NCI-H226 (cell line): ENCODE measurements at places on chromosomes 5 and 9.
A peak's percentile ranks its signal among the peaks of the same experiment; 100 is the strongest.

GRCh38 chr9:98104445-98104881 is 14.6 kb downstream of the TRIM14 start:
- DNase-seq, result no peak

GRCh38 chr5:149002053-149002452 is 60.8 kb downstream of the SH3TC2 start:
- peak; percentile 100 for DNase-seq

- no peak for DNase-seq
Observed at GRCh38 chr5:180799194-180799593, 3.4 kb downstream of the MGAT1 start.

GRCh38 chr9:121756474-121757280 is 105.2 kb downstream of the DAB2IP start:
- no peak for DNase-seq

DNA sequence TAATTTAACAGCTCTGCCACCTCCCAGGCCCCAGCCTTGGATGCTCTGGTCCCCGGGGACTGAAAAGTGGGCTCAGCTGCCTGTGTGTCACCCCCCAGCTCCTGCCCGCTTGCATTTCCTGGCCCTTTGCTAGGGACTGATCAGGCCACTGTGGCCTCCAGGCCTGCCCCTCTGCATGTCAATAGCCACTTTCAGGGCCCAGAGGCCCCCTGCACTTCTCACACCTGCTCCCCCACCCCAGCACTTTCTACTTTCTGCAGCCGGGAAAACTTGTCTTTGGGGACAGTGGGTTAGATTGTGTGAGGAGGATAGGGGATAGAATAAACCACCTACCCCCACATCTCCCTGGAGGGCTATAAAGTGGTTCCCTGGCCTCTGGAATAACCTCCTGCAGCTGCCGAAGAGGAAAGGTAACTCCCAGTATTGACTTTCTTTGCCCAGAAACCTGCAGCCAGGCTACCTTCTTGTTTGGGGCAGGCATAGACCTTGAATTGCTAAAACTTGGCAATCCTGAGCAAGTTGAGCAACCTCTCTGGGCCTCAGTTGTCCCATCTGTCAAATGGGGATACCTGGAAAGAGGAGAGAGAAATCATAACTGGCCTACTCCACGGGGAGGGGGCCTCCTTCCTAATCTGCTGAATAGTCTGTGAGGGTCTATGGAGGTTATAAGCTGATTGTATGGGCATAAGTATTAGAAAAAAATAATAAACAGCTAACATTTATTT is 7.8 kb downstream of the AIF1L start:
- no peak for DNase-seq

DNA sequence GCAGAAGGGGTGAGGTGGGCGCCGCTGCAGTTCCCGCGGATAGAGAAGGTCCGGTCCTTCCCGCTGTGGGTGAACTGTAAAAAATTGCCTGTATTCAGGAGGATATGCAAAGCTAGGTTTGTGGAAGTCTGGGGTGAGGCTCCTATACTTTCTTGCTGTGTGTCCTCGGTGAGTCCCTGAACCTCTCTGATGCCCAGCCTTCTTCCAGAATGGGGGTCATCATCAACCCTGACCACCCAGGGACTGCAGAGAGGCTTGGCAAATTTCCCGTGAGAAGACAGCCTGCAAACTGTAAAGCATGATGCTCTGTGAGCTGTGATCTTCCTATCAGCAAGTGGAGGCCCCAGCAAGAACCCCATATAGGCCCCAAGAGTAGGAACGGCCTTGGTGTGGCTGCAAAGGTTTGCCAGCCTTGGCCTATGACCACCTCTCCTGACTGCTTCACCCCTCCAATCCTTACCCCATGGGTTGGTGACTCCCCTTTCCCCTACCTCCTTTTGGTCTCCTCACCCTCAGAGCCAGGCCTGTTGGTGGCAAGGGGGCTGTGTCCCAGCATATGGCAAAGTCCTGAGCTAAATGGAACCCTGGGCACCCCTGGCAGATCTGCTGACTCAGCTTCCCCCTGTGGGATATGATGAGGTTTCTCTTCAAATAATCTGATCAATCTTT is 760 bp downstream of the ALDH1B1 start:
- no peak for DNase-seq

GRCh38 chr9:113163001-113163400 is 12.2 kb downstream of the SLC31A2 start:
- DNase-seq, result no peak

DNA sequence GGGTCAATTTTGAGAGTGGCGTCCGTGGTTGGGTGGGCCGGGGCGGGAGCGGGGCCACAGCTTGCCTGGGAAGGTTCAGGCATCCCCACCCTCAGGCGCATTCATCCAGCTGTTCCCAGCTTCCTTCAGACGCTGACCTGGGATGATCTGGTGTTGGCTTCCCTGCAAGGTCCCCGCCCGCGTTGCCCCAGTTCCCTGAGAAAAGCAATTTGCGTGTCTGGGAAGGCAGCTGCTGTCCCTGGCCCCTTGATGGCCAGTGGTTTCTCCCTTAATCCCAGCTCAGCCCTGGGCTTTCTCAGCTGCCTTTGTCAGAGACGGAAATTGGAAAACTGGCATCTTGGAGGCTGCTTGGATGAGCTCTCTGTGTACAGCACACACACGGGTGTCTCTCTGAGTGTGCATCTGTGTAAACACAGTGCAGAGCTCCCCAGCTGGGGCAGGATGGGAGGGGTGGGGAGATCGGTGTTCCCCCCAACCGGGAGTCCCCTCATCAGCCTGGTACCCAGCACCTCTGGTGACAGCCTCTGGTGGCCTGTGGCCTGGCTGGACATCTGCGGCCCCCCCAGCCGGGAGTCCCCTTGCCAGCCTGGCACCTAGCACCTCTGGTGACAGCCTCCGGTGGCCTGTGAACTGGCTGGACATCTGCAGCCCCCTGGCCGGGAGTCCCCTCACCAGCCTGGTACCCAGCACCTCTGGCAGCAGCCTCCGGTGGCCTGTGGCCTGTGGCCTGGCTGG is 94.0 kb downstream of the COL5A1 start:
- no peak for DNase-seq

DNA sequence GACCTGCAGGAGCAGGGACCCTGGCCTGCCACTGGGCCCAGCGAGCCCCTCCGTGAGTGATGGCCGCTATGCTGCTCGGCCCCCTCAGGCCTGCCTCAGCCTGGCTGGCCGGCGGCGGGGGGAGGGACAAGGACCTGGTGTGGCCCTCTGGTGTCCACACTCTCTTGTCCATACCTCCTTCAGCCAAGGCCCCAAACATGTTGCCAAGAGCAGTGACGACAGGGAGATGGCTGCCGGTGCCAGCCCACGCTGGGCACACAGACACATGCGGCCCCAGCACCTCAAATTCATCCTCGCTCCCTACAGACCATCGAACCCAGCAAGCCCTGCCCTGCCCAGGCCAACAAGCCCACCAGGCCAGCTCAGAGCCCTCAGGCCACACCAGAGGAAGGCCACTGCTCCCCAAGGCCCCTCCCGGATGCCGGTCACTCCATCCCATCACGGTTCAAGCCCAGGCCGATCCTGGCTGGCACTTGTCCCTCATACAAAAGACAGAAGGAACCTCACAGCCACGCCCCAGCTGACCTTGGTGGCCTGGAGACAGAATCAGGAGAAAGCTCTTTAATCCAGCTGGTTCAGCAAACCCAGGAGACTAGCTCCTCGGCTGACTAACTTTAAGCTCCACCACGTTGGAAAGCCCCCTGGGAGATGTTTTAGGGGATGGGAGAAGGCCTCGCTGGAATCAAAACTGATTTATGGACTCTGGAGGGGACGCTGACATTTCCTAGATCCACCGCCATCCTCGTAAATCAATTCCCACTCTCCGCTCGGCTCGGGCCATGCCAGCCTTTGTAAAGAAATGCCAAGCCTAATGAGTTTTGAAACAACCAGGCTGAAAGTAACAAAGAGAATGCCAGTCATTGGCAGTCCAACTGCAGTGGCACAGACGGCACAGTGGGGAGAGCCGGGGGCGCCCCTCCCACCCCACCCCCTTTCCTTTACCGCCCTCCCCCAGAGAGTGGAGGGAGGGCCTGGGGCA is 84.9 kb downstream of the VAV2 start:
- no peak for DNase-seq

- no peak for DNase-seq
Observed at GRCh38 chr5:5826911-5827310, 404.4 kb downstream of the ICE1 start.

DNA sequence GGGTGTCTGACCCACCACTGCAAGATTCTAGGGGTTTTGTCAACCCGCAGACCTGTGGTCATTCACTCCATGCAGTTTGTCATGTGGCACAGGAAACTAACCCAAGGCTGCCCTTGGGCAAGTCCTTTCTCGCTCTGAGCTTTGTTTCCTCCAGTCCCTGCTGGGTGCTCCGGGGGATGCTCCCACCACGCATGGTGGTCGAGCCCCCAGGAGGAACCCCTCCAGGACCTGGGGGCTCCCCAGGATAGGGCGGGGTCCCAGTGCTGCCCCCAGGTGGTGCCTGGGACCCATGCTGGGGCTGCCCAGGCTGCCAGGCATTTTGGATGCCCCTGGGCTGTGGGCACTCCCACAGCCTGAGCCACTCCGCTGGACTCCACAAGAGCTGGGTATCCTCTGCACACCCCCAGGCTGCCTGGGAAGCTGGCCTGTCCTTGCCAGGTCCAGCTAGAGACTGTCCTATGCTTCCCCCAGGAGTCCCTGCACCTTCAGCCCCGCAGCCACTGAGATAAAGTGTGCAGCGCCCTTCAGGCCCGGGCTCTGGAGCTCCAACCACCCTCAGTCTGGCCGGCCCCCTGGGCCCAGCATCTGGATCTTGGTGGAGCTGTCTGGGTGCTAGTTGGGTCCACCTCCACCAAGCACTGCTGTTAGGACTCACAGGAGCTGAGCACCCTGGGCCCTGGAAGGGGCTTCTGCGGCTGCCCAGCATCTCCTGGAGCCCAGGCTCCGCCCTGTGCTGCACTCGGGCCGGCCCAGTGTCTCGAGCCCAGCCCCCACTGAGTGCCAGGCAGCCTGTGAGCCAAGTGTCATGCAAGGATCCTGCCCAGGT is 104.3 kb downstream of the PHF2 start:
- no peak for DNase-seq

DNA sequence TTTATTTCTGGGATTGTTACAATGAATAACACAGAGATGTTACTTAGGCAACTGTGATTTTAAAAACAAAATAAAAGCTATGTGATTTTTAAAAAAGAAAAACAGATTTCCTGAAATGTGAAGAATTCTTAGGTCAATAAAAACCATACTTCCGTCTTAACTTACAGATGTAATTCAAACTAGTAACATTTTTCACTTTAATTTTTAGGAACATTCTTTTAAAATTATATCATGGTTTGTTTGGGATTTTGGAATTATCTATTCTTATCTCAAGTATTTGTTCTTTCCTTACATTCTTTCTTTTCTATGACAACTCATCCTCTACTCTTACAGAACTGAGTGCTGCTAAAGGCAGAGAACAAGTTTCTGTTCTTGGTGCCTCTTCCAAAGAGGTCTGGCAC is 159.5 kb downstream of the RAPGEF6 start:
- no peak for DNase-seq

GRCh38 chr9:130825351-130825651 is 9.8 kb upstream of the ABL1 start:
- DNase-seq, result no peak

- no peak for DNase-seq
Observed at GRCh38 chr5:173736374-173736773, 119.9 kb upstream of the BOD1 start.

DNA sequence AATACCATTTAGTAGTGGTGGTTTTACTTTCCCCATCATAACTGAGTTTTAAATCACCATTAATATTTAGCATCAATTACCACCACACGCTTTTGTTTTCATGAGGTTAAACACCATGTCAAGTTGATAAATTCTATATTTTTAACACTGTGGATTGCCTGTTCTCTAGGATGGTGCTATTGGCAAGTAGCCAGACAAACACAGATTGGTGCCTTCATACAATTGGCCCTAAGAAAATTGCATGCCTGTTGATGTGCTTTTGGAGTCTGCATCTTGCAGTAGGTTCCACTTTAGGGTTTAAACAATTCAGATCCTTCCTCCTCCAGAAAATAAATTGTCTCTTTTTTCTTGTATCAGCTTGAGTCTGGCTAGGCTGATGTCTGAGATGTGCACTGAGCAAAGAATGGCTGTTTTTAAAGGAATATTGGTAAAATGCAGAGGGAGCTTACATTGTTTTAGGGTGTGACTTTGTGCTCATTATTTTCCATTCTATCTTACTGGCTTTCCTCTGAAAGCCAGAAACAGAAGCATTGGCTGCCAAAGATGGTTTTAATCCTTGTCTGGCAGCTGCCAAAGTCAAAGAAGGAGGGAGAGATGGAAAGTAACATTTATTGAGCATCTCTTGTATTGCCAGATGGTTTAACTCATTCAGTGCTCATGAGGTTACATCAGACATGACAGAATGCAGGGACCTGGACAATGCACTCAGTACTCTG is 19.6 kb upstream of the MAN2A1 start:
- no peak for DNase-seq

DNA sequence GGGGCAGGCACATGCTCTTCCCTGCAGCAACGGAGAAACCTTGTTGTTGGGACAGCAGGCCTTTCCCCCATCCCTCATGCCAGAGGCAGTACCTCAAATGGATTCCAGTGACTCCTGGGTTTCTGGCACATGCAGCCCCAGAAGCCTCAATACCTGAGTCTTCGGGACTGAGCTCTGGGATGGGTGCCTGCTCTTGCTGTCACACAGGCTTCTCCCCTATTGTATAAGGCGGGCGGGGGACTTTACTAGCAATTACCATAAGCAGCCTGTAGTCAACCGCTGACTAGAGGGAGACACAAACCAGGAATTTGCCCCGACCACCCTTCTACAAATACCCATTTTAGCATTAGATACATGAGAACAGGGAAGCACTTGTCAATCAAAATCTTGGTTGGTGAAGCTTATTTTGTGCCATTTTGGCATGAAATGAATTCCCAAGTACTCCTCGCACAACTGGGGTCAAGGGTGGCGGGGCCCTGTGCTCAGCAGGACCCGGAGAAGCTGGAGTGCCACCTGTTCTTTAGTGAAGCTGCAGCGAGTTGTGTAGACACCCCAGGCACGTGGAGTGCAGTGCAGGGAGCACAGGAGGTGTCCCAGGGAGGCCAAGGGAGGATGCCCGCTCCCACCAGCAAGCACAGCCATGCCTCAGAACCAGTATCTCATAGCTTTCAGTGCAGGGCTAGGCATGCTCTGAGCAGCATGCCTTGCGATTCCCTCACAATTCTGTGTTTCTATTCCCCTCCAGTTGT is 21.2 kb downstream of the S1PR3 start:
- no peak for DNase-seq

GRCh38 chr9:12956261-12956660 is 181.4 kb downstream of the LURAP1L start:
- no peak for DNase-seq

DNA sequence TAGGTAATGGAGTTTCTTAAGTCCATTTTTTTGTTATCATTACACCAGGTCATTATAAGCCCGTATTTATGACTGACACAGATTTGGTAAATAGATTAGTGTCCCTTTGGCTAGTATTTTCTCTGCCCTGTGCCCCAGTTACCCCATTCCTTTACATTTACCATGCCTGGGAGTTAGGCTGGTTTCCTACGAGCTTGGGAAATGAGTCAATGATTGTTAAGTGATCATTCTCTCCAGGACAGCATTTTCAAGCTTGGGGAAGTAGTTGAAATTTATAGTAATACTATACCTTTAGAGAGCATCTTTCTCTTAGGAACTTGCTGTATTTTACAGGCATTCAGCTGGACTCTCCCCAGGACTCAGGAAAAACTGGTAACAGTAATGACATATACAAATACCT is 573.1 kb downstream of the TLE4 start:
- no peak for DNase-seq

GRCh38 chr5:159734366-159734765 is 181.9 kb upstream of the ADRA1B start:
- no peak for DNase-seq
